NCI-H345 (cell line): ENCODE measurements at places on chromosomes 13 and 19.

- DNase-seq: no peak
Measured at GRCh38 chr19:30062907-30063649, 121.0 kb downstream of the URI1 start.

DNA sequence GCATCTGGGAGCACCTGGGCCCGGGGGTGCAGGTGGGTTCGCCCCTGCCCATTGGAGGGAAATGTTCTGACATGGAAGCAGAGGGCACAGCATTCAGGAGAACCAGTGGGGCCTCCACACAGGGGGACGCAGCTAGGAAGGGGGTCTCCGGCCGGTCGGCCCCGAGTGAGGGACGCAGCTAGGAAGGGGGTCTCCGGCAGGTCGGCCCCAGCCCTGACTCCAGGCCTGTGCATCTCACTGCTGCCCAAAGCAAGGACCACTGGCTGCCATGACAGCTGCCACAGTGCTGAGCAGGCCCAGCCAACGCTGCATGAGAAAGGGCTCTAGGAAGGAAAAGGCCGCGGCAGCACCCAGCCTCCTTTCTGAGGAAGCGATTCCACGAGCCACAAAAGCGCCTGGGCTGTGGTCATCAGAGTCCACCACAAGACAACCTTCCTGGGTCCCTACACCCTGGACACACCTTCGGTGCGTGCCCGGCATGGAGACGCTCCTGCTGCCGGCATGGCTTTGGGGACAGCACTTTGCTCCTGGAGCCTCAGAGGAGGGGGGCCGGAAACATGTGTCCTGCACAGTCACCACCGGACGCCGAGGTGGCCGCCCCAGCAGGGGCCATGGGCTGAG, 9.7 kb downstream of the RASA3 start:
- DNase-seq: no peak

- DNase-seq: peak; percentile 62
Measured at GRCh38 chr13:45068036-45069001, 52.0 kb upstream of the GTF2F2 start.

GRCh38 chr19:17737690-17738153, 13.6 kb upstream of the FCHO1 start:
- DNase-seq: no peak

DNA sequence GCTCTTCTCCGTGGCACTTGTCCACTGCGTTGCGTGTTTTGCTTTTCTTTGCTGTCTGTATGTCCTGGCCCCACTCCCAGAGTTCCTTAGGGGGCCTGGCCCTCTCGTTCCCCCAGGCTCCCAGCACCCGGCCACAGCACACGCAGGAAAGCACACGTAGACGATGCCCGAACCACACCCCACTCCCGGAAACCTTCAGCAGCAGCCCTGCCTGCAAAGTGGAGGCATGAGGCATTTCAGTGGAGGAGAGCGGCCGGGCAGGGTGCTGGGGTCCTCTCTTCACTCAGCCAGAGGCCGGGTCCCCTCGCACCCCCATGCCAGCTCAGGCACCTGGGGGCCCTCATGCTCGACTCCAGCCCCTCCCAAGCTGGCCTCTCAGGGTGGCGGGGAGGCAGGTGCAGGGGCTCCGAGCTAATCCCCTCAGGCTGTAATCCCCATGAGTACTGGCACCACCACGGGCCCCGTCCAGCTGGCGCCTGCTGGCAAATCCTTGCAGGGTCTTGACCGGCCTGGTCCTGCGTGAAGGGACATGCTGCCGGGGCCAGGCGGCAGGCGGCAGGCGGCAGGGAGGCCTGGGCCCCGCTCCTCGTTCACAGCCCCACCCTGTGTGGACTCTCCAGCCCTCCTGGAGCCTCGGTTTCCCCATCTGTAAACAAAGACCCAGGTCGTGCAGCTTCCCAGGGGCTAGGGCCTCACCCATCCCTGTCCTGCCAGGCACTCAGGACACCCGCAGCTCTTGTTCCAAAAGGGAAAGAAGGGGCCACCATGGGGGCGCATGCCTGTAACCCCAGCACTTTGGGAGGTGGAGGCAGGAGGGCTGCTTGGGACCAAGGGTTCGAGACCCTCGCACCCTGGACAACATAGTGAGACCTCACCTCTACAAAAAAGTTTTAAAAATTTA, 7.0 kb downstream of the PIP5K1C start:
- DNase-seq: no peak

GRCh38 chr13:99217461-99218110, 16.9 kb downstream of the UBAC2 start:
- no peak for DNase-seq
